D341Med (cell line): ENCODE measurements at places on chromosomes 7 and 10.

GRCh38 chr10:124576526-124577420 is 115.2 kb downstream of the LHPP start:
- DNase-seq = no peak

DNA sequence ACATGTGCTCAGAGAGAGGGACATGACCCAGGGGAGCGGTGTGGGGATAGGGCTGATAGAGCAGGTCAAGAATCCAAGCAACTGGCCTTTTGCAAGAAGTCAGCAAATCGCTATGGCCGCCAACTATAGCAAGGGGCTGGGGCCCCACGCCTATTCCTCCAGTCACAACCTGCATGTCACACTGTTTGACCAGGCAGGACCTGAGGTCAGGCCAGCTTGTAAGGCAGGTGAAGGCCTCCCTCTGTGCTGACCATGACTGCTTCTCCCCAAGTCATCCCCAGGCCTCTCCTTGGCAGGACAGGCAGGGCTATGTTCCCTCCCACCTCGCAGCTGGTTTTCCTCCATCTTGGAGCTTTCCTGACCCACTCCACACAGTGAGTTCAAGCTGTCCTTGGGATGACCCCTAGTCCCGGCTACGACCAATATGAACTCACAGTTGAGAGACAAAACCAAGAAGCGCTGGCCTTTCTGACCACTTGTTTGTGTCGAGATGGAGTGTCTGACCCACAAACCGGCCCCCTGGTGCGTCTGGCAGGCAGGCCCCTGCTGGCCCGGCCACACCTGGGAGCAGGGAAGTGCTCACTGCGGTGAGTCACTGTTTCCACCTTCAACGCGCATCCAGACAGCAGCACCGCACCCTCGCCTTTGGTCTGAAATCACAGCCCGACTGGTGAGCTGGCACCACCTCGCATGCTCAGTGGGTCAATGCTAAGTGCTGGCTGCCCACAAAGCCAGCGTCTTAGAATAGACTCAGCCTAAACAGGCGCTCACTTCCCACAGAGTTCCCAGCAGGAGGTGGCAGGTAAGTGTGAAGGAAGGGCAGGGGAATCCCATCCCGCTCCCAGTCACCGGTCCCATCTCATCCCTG is 81.4 kb downstream of the VWA2 start:
- DNase-seq = peak; percentile 31

DNA sequence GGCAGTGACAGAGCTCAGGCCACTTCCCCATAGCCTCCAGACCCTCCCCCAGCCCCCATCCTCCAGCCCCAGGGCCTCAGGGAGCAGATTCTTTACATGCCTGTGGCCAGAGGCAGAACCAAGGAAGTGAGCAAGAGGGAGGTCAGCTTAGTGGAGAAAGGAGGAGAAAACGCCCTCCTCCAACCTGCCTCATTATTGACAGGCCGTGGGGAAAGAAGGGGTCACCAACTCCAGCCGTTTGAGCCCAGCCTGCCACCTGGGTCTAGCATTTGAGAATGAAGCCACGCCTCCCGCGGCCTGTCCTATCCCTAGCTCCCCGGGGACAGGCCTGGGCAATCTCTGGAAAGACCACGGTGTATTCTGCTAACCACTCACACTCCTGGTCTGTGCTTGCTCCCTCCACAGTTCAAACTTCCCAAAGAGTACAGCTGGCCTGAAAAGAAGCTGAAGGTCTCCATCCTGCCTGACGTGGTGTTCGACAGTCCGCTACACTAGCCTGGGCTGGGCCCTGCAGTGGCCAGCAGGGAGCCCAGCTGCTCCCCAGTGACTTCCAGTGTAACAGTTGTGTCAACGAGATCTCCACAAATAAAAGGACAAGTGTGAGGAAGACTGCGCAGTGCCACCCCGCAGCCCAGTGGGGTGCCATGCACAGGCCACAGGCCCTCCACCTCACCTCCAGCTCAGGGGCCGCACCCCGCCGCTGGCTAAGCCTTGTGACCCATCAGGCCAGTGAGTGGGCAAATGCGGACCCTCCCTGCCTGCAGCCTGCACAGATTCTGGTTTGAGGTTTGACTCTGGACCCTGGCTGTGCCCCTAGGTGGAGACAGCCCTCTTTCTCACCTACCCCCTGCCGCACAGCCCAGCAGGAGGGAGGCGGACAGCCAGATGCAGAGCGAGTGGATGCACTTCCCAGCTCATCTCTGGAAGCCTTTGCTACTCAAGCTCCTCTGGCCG is 14.3 kb upstream of the TRIM8 start:
- no peak for DNase-seq

- no peak for DNase-seq
These were observed 572.6 kb downstream of the DNAJB6 start for GRCh38 chr7:157909370-157909769.

DNA sequence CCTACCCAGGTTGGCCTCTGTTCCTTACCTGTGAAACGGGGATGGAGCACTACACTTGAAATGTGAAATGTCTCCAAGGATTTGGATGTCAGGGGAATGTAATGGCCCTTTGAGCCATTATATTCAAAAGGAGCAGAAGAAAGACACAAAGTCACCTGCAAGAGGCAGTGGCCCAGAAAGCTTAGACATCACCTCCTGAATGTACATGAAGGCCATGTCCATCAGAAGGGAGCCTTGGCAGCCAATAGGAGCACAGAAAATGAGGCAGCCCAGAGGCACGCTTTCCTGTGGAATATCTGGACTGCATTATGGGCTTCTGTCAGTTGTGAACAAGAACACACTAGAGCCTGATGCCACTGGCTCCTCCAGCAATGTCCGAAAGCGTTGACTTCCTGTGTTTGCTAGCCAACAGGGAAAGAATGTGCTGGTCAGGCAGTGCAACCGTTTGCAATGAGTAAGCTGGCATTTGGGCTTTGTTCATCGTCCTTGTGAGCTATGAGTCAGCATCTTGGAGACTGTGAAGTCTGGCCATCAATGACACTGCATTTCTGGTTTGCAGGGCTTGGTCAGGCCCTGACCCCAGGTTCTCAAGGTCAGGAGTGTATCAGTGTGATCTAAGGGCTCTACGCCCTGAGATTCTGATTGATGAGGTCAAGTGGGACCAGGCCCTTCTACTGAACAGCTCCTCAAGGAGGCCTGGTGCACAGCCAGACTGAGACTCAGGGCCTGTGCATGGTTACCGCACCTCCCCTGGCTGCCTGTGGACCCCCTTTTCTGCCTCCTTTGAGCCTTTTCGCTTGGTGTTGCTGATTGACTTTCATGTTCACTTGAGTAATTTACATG is 222.4 kb downstream of the RPS24 start:
- no peak for DNase-seq

DNA sequence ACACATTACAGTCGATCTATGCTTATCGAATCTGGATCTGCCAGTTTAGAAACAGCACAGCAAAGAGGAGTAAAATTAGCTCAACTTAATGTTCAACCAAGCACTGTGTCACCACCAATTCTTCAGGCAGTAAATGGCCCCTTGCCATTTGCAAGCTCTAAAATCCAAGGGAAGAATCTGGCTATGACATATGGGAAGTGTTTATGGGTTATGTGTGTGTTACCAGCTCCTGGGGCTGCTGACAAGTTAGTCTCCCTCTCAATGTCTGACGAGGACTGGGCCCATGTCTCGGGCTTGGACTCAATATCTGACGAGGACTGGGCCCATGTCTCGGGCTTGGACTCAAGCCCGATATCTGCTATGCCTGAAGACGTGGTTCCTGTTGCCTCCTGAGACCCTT is 5.7 kb upstream of the ITIH2 start:
- DNase-seq = no peak

DNA sequence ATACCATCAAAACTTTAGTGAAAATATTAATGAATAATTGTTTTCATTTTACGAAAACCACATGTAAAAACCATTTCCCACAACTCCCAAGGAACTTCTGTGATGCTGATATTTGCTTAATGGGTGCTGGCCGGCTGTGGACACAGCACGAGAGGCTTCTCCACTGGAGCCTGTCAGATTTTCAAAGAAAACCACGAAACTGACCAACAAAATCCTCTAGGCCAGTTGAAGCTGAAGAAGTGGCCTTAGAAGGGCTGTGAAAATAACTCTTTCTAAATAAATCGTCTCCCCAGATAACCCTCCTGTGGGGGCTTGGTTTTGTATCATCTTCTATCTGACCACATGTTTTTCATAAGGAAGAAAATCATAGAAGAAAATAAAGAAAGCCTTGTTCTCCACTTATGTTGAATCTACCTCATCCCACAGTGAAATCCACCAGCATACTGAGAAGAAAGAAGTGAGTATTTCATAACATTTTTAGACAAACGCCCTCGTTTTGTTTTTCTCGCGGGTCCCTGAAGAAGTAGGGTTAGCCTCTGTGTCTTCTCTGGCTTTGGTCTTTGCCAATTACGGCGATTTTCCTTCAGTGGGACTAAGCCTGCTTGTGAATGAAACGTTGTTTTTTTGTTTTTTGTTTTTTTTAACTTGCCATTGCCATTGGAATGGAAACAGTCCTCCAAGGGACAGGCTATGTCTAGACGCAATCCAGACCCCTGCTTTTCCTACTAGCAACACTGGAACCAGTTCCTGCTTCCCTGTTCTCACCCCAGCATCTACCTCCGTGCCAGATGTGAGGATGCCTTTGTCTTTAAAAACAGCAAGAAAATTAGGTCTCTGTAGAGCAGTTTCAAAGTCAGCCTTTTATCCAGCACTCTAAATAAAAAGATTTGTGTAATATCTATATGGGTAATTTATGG is 123.9 kb downstream of the ADAM12 start:
- no peak for DNase-seq

GRCh38 chr7:123682690-123683089 is 27.0 kb downstream of the LMOD2 start:
- DNase-seq = peak; percentile 41
